ENCODE measurements at places on chromosomes 4 and X. TPM values are rescaled to one million over a fixed set of nuclear protein-coding genes. Genes with fewer than 3 reads are reported as not detected.

The USP17L28 gene
- total RNA-seq, result not detected

GRCh38 chr4:147633113-147633512 lies 15.9 kb downstream of the TMEM184C start:
- no peak for DNase-seq

The MEPE gene
- total RNA-seq, result not detected

The SLC9A6 gene
- 15.8 TPM for total RNA-seq

DNA sequence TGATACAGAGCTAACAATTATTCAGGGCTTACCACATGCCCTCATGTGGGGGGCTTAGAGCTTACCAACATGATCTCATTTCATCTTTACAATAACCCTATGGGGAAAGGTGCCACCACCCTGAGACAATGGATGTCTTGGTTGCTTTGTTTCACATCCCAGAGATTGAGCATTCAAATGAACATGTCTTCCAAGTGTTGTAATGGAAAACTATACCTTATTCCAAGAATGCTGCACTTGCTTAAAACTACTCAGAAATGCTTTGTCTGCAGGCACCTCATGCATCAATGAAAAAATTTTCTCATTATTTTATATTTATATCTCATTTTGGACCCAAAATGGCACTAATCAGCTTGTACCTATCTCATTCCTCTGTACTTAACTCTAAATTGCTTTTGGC lies 34.6 kb downstream of the BCLAF3 start:
- DNase-seq, result no peak

The LDB2 gene
- total RNA-seq, result 0.51 TPM

GRCh38 chr4:125420526-125420925 lies 105.8 kb downstream of the FAT4 start:
- DNase-seq, result no peak

GRCh38 chr4:137703195-137703594 lies 170.9 kb upstream of the PCDH18 start:
- DNase-seq, result no peak

DNA sequence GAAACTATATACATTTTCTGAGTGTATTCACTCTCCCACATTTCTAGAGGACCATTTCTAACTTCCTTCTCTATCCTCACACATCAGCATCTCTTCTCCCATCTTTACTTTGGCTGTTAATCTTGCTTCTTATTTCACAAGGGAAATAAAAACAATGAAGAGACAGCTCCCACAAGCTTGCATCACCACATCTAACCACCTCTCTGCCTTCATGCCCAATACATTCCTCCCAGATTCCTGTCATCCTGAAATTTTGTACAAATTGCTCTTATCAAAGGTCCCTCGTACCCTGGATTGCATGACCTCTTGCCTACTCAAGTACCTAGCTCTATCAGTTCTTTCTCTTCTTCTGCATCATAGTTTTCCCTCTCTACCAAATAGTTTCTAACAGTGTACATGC lies 215.2 kb downstream of the ANTXR2 start:
- no peak for DNase-seq

DNA sequence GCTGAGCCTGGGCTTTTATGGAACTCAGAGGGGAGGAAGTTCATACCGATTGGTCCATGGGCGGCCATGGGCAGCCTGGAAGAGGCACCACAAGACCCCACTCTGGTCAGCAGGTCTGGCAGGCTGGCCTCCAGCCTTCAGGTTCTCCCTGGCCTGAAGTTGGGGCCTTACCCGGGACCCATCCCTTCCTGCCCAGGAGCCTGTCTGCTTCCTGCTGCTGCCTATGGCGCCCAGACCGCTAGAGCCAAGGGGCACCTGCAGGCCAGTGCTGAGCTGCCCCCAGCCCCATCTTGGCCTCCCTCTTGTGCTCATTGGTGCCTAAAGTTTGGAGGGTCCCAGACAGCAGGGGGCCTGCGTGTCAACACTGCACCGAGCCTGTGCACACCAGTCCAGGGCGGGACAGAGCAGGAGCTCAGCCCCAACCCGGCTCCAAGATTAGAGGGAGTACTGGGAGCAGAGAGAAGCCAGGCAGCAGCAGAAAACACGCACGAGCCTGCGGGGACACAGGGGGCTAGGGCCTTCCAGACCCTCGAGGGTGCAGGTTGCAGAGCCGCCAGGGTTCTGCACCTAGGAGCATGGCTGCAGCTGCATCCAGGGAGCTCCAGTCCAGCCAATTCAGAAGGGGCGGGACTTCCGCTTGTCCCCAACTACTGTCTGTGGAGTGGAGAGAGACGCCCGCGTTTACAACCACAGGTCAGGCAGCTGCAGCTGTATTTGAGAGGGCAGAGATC lies 30.7 kb upstream of the ZNF280C start:
- DNase-seq, result peak; percentile 68

DNA sequence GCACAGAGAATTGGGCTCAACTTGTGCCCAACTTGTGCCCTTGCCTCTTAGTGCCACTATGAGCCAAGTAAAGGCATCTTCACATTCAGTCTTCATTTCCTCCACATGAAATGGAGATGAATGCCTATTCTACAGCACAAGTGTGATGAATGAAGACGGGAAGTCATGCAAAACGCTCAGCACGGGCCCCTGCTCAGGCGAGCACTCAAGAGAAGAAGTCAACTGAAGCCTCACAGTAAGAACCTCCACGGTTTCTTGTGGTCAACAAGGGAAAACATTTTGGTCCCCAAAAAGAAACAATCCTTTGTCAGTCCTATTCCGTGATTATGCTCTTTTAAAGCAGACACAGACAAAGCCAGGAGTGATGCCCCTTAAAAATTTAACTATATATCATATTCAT lies 87.0 kb downstream of the IRF2 start:
- DNase-seq, result no peak

The LRIT3 gene
- 0.03 TPM for total RNA-seq

The ZNF595 gene
- total RNA-seq, result 27.2 TPM

Measured in SJCRH30 (cell line).